ENCODE measurements at places on chromosomes 7 and 10.

DNA sequence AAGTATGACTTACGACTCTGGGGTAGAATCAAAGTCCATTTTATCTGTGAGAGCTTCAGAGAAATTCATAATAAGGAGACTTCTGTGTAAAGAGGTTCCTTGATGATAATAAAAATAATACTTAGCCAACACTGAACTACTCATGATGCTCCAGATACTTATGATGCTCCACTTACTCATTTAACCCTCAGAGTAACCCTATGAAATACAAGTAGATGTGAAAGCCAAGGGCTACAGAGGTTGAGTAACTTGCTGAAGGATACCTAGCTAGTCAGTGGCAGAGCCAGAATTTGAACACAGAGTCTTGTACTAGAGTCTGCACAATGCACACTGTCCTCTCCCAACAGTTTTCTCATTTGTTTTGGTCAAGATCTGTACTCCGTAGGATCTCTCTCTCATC lies 89.5 kb downstream of the HECW1 start:
- no peak for DNase-seq

DNA sequence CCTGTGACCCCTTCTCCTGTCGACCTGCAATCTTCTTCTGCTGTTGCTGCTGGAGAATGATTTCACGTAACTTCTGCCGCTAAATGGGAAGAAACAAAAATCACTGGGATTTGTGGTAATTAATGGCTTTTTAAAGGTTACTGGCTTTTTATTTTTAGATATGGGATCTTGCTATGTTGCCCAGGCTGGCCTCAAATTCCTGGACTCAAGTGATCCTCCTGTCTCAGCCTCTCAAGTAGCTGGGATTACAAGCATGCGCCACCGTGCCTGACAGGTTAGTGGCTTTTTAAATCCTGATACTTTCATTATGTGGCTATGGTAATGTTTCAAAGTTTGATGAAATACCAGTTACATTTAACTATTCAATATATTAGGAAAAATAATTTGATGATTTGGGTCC lies 154.6 kb downstream of the GALNT11 start:
- no peak for DNase-seq

- DNase-seq, result no peak
Observed at GRCh38 chr7:20776942-20777341, 9.7 kb downstream of the SP8 start.

GRCh38 chr7:143279186-143280098 lies 5.3 kb upstream of the TMEM139 start:
- no peak for DNase-seq

DNA sequence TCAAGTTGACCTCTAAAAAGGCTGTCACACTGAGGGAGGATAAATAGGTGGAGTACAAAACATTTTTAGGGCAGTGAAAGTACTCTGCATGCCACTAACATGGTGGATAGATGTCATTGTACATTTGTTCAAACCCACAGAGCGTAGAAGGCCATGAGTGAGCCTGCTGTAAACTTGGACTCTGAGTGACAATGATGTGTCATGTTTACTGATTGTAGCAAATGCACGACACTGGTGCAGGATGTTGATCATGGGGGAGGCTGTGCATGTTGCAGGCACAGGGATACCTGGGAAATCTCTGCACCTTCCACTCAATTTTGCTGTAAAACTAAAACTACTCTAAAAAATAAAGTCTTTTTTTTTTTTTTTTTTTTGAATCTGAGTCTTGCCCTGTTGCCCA lies 52.5 kb upstream of the GRID1 start:
- DNase-seq, result no peak
